ENCODE measurements at places on chromosomes 1 and 21. TPM values are rescaled to one million over a fixed set of nuclear protein-coding genes. Genes with fewer than 3 reads are reported as not detected.

GRCh38 chr1:53847980-53848379 is 9.9 kb upstream of the NDC1 start:
- DNase-seq, result no peak

DNA sequence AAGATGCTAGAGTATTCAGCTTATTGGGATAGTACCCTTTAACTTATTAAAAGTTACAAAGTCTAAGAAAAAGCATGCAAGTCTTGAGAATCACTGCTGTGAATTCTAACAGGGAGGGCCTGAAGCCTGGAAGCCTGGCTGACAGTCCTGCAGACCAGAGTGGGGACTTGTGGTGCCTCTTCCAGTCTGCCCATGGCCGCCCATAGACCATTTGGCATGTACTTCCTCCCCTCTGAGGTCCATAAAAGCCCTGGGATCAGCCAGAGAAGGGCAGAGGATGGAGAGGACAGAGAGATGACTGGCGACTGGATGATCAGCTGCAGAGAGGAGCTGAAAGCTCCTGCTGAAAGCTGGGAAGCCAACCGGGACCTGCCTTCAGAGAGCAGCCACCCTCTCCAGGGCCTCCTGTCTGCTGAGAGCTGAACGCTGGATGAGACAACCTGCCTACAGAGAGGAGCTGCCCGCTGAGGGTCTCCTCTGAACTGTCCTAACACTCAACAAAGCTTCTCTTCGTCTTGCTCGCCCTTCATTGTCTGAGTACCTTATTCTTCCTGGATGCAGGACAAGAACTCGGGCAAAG is 12.5 kb upstream of the SLC1A7 start:
- no peak for DNase-seq

DNA sequence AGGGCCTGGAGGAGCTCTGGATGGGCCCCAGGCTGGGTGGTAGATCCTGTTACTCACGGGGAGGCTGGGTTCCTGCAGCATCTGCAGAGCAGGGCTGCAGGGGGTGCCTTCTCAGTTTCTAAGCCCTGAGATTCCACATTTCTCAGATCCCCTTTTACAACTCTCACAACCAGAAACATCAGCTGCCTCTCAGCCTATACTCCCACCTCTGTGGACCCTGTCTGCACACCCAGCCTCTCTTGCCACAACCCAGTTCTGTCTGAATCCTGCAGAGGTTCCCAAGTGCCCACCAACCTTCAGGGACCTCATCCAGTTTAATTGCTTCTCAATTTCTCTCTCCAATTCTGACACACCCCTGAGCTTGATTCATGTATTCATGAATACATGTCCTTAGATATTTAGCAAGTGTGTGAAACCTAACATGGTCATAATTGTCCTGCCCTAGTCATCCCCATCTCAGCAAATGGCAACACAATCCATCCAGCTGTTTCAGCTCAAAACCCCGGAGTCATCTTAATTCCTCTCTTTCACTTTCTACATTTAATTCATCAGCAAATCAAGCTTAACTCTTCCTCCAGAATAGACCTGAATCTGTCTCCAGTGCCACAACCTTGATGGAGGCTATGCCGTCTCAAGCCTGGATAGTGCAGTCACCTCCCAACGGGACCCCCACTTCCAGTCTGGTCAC is 57.0 kb upstream of the NEK2 start:
- DNase-seq, result no peak

DNA sequence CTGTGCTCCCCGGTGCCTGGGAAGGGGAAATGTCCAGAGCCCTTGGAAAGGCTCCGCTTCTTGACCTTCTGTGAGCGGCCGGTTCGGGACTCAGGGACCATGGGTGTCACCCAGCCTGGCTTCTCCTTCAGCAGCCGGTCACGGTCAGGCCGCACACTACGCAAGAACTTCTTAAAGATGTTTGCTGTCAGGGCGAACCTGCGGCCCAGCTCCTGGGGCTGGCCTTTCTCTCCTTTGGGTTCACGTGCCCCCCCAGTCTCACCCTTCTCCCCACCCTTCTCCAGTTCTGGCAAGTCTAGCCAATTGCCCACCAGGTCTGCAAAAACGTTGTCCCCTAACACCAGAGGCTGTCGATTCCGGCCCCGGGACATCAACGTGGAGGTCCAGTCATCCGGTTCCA is 12.1 kb downstream of the INKA2 start:
- peak; percentile 7 for DNase-seq

DNA sequence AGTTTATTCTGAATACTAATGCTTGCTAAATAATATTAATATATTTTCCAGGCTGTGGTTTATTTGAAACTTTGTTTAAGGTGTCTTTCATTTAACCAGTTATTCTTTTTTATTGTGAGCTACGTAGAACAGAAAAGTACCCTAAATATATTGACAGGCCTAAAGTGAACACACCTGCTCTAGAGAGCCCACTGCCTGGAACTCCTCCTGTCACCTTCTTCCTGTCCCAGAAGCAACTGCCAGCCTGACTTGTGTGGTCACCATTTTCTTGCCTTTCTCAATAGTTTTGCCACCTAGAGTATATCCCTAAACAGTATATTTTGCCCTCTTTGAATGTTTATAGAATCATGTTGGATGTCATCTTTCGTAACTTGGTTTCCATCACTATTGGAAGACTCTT is 48.5 kb downstream of the SCCPDH start:
- DNase-seq, result no peak

DNA sequence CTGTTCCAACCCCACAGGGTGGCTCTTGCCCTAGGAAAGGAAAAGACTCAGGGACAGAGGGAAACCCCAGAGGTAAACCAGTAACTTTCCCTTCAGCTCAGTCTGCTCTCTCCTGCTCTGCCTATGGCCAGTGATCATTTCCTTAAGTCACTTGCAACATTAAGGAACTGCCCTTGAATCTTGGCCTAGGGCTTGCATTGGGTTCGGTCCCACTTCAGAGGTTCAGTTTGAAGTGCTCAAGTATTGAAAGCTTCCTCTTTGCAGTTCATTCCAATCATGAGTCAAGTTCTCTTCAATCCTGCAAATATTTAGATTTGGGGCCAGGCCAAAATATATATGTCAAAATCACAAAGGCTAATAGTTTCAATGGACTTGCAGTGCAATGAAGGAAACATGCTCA is 97.7 kb upstream of the IRF2BP2 start:
- DNase-seq, result no peak

GRCh38 chr1:204216880-204217647 is 3.3 kb upstream of the GOLT1A start:
- DNase-seq, result no peak

GRCh38 chr1:182601913-182602312 is 2.3 kb downstream of the RGS16 start:
- no peak for DNase-seq

GRCh38 chr21:32448803-32449594 is 36.5 kb downstream of the EVA1C start:
- no peak for DNase-seq

DNA sequence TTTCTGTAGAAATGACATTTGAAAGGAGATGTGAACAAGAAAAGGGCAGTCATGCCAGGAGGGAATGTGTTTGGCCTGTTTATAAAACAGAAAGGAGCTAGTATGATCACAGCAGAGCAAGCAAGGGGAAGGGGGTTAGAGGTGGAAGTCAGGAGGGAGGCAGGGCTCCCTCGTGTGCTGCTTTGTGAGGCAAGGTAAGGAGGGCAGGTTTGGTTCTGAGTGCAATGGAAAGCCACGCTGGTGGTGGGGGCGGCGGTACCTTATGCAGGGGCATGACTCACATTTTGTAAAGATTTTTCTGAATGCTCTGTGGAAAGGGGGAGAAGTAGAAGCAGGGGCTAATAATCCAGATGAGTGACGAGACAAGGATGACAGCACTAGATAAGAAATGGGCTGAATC is 197.5 kb upstream of the C8B start:
- no peak for DNase-seq

The NMNAT2 gene
- total RNA-seq, result 16.9 TPM

The TDRD10 gene
- total RNA-seq, result 2.3 TPM

The GJA8 gene
- not detected for total RNA-seq

The RPE65 gene
- not detected for total RNA-seq

The CAPN8 gene
- total RNA-seq, result 35.6 TPM

The GAS5 gene
- total RNA-seq, result 234 TPM

The GSTM5 gene
- 32.8 TPM for total RNA-seq

The DAB1 gene
- total RNA-seq, result 5.0 TPM

The OR2T11 gene
- total RNA-seq, result not detected

The DPYD gene
- 124 TPM for total RNA-seq

All from mucosa of gallbladder (tissue), 1 donor.